ENCODE measurements at places on chromosomes 4 and X.

DNA sequence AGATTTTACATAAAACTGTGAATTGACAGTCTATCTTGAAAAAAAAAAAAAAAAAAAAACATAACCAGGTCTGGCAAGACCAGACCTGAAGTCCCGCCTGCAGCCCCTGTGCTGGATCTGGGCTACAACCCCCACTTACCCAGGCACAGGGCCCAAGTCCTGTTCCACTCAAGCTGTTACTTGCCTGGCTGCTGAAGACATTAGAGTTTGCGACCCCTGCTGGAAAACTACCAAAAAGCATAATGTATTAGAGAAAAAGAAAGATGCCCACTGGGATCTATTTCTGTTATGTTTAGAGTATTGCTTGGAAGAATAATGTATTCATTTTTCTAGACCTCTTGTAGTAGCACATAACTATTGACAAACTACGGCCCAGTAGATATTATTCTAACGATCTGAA is 4.7 kb downstream of the HS3ST1 start:
- DNase-seq, result no peak

- DNase-seq, result no peak
These were observed 74.7 kb upstream of the GATB start for GRCh38 chr4:151835467-151835866.

- DNase-seq, result no peak
These were observed 27.4 kb upstream of the SOD3 start for GRCh38 chr4:24768006-24768405.

- no peak for DNase-seq
These were observed 145.3 kb upstream of the VCX3B start for GRCh38 chrX:8319359-8319758.

DNA sequence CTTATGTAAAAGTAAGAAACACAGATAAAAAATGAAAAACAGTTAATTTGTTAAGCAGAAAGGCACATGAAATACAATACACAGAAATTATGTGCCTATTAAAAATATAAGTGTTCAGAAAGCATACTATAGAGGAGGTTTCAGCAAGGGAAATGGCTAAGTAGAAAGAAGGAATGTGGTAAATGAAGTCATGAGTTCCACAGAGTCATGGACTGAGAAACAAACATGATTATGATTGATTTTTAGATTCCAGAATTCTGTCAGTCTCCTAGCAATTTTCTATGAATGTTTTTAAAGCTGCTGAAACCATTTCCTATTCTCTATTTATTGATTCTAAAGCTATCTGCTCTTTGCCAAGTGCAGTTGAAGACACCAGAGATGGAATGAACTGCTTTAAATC is 1398.4 kb downstream of the ARAP2 start:
- no peak for DNase-seq

GRCh38 chr4:138096384-138097062 is 145.6 kb downstream of the SLC7A11 start:
- no peak for DNase-seq

DNA sequence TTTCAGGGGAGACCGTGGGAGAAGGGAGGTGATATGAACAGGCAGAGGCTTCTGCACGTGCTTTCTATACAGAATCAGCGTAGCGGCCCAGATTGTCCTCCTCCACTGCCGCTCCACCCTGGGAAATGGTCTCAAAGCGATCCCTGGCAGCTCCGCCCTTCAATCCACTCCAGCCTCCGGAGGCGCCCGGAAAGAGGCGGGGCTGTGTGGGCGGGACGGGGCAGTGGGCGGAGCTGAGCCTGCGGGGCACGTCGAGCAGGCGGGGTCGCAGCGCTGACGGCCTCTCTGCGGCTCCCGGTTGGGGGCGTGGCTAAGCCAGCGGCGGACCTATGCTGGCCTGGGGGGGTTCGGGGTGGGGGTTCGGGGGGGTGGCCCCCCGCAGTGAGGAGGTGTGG is 210 bp upstream of the SMIM10L2A start:
- peak; percentile 87 for DNase-seq

- no peak for DNase-seq
These were observed 201.4 kb downstream of the ARHGAP10 start for GRCh38 chr4:147933316-147933715.
